ENCODE measurements at places on chromosomes 13 and 19. TPM values are rescaled to one million over a fixed set of nuclear protein-coding genes. Genes with fewer than 3 reads are reported as not detected.

GFY gene
- not detected for total RNA-seq

KCNRG gene
- total RNA-seq: not detected

PTPRS gene
- 66.6 TPM for total RNA-seq

PTPRH gene
- 2.0 TPM for total RNA-seq

GRCh38 chr19:13619203-13619632, 112.9 kb upstream of the CACNA1A start:
- H3K27ac ChIP-seq: no peak overlapping the region
- no peak overlapping the region for H3K4me3 ChIP-seq
- no peaks in the 10 kb centered on the region for H3K36me3 ChIP-seq
- H3K27me3 ChIP-seq: peaks cover 4% of the 10 kb centered on the region

GRCh38 chr19:4051175-4052101, 15.3 kb downstream of the ZBTB7A start:
- H3K27ac ChIP-seq: no peak overlapping the region
- no peaks in the 10 kb centered on the region for H3K27me3 ChIP-seq
- DNase-seq: peak; percentile 44
- H3K36me3 ChIP-seq: peaks cover 71% of the 10 kb centered on the region
- H3K4me3 ChIP-seq: no peak overlapping the region

DNA sequence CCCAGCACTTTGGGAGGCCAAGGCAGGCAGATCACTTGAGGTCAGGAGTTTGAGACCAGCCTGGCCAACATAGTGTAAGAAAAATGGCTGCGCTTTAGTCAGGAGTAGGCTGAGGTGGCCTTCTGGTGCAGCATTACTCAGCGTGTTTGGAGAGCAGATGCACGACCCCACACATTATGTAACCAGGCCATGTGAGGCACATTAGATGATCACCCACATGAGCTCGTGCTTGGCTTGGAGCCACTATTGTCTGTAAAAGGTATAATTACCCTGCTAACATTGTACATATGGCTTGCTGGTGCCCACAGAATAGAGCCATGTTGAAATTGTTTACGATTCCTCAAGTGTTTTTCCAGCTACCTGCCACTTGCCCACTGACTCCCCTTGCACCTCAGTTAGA, 24.0 kb upstream of the SCEL start:
- DNase-seq: no peak
- H3K27ac ChIP-seq: no peak overlapping the region
- no peaks in the 10 kb centered on the region for H3K27me3 ChIP-seq

- H3K4me3 ChIP-seq: no peak overlapping the region
- no peak for DNase-seq
- H3K27me3 ChIP-seq: peaks cover 7% of the 10 kb centered on the region
Observed at GRCh38 chr19:35223862-35224505, 4.6 kb downstream of the FAM187B start.

GRCh38 chr13:106570299-106570852, 2.4 kb upstream of the ARGLU1 start:
- H3K4me3 ChIP-seq: no peak overlapping the region
- no peaks in the 10 kb centered on the region for H3K27me3 ChIP-seq
- H3K36me3 ChIP-seq: peaks cover 19% of the 10 kb centered on the region
- peaks cover 17% of the 10 kb centered on the region for H3K4me1 ChIP-seq
- DNase-seq: no peak
- H3K27ac ChIP-seq: no peak overlapping the region

DNA sequence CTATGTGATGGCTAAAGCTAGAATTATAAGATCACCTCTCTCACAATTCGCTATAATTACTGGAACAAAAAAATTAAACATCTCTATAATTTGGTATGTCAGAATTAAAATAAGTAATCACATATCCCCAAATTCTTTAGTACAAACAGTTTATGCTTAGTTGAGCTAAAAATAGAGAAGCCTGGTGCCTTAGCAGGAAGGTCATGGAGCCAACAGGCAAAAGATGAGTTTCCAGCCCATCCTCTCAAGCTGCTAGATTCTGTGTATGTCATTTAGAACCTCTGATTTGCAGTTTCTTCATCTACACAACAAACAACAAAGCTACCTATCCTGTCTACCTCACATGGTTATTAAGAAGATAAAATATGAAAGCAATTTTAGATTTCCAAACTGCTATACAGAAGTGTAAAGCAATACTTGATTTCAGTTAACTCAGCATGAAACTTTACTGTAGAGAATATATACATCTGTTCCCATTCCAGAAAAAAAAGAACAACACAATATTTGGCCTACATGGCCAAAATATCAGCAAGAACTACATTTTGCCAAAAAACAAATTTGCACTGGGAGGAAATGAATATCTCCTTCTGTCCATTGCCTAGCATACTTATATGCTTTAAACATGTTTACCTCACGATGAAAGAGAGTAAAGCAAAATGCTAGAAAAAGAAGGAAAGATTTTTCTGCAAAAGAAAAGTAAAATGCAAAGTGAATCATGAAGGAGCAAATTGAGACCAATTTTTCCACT, 294.0 kb upstream of the MIR17HG start:
- H3K27me3 ChIP-seq: no peaks in the 10 kb centered on the region
- DNase-seq: no peak
- no peak overlapping the region for H3K27ac ChIP-seq
- no peaks in the 10 kb centered on the region for H3K36me3 ChIP-seq
- H3K4me3 ChIP-seq: no peak overlapping the region

DNA sequence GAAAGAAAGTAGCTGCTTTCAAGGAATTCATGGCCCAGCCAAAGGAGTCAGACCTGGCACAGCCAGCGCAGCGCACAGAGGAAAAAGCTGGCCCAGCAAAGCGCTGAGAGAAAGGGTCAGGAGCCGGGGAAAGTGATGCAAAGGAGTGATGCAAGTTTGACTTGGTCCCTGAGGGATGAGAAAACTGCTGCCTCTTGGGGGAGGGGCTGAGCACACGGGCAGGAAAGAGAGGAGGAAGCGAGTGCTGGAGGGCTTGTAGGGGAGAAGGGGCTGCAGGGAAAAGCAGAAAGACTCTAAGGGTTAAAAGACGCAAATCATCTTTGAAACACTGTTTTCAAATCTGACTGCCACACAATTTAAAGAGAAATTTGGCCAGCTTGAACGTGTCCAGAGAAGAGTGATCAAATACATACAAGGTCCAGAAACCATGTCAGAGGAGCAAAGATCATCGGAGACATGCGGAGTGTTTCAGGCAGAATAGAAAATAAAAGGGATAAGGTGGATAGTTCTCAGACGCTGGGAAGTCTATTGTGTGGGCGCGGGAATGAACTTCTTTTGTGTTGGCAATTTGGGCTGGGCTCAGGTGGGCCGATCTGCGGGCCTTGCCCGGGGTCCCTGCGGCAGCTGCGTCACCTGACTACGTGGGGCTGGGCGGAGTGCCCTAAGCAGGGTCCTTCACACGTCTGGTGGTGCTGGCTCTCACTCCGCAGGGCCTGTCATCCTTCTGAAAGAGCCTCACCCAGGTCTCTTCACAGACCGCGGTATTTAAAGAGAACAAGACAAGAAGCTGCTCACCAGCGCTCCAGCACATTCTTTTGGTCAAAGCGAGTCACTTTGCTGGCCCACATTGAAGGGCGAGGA, 18.1 kb downstream of the N4BP2L1 start:
- H3K27ac ChIP-seq: no peak overlapping the region
- no peak overlapping the region for H3K4me3 ChIP-seq
- H3K36me3 ChIP-seq: no peaks in the 10 kb centered on the region
- peaks cover 12% of the 10 kb centered on the region for H3K4me1 ChIP-seq

- no peak overlapping the region for H3K27ac ChIP-seq
- no peaks in the 10 kb centered on the region for H3K36me3 ChIP-seq
- DNase-seq: no peak
Observed at GRCh38 chr19:22519152-22519551, 97.0 kb upstream of the ZNF98 start.

DNA sequence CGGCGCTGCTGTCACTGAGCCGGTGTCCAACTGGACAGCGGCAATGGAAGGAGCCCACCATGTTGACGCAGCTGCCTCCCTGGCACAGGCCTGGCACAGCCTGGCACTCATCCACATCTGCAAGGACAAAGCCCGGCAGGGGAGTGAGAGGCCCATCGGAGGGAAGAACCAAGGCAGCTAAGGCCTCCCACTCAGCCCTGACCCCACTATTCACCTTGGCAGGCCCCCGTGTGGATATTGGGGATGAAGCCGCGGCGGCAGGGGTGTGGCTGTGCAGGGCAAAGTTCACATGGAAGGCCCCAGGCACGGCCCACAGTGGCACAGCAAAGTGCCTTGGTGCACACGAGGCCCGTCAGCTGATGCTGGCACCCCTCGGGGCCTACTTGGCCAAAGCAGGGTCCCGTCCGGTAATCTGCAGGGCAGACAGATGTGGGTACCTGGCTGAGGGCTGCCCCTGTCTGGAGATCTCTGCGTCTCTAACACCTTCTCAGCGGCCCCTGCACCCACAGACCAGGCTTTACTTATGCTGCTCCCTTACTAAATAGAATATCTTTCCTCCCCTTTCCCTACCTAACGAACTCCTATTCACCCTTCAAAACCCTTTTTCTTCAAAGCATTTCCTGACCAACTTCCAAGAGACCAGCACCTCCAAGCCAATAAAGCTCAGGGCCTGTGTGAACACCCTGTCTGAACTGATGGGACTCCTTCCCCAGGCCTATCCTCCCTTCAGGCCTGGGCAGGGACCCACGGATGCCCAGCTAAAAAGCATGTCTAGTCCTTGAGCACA, 7.5 kb downstream of the FBN3 start:
- H3K4me1 ChIP-seq: no peaks in the 10 kb centered on the region
- no peak overlapping the region for H3K4me3 ChIP-seq
- no peaks in the 10 kb centered on the region for H3K36me3 ChIP-seq
- H3K27ac ChIP-seq: no peak overlapping the region
- no peak for DNase-seq

GRCh38 chr13:113968463-113969310, 5.2 kb downstream of the C13orf46 start:
- peaks cover 19% of the 10 kb centered on the region for H3K36me3 ChIP-seq
- H3K27ac ChIP-seq: no peak overlapping the region
- no peak for DNase-seq
- no peak overlapping the region for H3K4me3 ChIP-seq
- no peaks in the 10 kb centered on the region for H3K27me3 ChIP-seq

GRCh38 chr13:97249796-97250495, 27.8 kb downstream of the MBNL2 start:
- H3K27ac ChIP-seq: peak overlapping the region; percentile 26
- no peak overlapping the region for H3K4me3 ChIP-seq
- DNase-seq: no peak
- no peaks in the 10 kb centered on the region for H3K27me3 ChIP-seq

- peaks cover 40% of the 10 kb centered on the region for H3K36me3 ChIP-seq
- H3K27me3 ChIP-seq: no peaks in the 10 kb centered on the region
- DNase-seq: no peak
- no peak overlapping the region for H3K27ac ChIP-seq
Observed at GRCh38 chr19:18541992-18542940, 1.1 kb downstream of the FKBP8 start.

DNA sequence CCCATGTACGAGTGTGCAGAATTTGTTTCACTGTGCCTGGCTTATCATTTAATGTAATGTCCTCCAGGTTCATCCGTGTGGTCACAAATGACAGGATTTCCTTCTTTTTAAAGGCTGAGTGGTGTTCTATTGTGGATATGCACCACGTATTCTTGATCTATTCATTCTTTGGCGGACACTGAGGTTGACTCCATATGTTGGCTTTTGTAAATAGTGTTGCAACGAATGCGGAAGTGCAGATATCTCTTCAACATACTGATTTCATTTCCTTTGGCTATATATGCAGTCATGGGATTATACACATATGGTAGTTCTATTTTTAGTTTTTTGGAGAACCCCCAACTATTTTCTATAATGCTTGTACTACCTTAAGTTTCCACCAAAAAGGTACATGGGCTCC, 13.0 kb downstream of the OR7A5 start:
- H3K27ac ChIP-seq: no peak overlapping the region
- no peak overlapping the region for H3K4me3 ChIP-seq
- no peaks in the 10 kb centered on the region for H3K36me3 ChIP-seq
- DNase-seq: no peak
- H3K4me1 ChIP-seq: no peaks in the 10 kb centered on the region

GRCh38 chr13:73891805-73892204, 242.4 kb downstream of the KLF12 start:
- no peaks in the 10 kb centered on the region for H3K27me3 ChIP-seq
- H3K4me1 ChIP-seq: no peaks in the 10 kb centered on the region
- no peak for DNase-seq
- H3K27ac ChIP-seq: no peak overlapping the region

DNA sequence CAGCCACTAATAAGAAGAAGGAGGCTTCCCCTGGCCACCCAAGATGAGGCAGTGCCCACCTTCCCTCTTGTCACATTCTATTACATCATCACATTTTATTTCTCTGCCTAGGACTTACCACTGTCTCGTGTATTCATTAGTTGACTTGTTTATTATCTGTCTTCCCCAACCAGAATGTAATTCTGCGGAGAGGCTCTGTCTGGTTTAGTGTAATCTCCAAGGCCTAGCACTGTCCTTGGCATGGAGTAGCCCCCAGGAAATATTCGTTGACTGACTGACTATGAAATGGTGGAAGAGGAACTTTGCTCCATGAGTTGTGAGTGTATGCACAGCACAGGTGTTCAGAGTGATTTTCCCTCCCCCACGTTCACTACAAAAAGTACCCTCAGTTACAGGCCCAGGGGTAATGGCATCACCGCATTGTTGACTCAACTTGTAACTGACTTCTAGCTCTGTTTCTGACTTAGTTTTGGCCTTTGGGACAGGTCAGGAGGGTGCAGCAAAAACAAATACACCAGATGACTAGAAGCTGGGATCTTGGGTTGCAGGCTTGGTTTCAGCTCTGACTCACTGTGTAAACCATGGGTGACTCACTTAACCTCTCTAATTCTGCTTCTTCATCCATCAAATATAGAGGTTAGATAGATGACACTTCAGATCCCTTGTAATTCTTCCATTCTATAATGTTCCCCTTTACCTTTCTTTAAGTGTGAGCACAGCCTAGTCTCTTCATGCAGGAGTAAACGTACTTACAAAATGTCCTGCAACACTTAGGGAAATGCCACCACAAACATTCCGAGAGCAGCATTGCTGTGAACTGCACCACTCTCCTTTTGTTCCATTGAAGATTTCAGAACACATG, 229.7 kb downstream of the KCNRG start:
- H3K4me1 ChIP-seq: peaks cover 28% of the 10 kb centered on the region
- DNase-seq: peak; percentile 74
- H3K27ac ChIP-seq: peak overlapping the region; percentile 50
- no peaks in the 10 kb centered on the region for H3K27me3 ChIP-seq
- no peaks in the 10 kb centered on the region for H3K36me3 ChIP-seq

GRCh38 chr13:98506322-98506721, 70.6 kb downstream of the STK24 start:
- H3K27me3 ChIP-seq: no peaks in the 10 kb centered on the region
- peak; percentile 32 for DNase-seq
- H3K4me3 ChIP-seq: no peak overlapping the region
- peaks cover 52% of the 10 kb centered on the region for H3K4me1 ChIP-seq
- no peak overlapping the region for H3K27ac ChIP-seq
- H3K36me3 ChIP-seq: peaks cover 17% of the 10 kb centered on the region

- no peaks in the 10 kb centered on the region for H3K27me3 ChIP-seq
- no peak for DNase-seq
- H3K27ac ChIP-seq: no peak overlapping the region
- H3K4me1 ChIP-seq: no peaks in the 10 kb centered on the region
- no peaks in the 10 kb centered on the region for H3K36me3 ChIP-seq
- H3K4me3 ChIP-seq: no peak overlapping the region
Observed at GRCh38 chr13:103039183-103039582, 27.0 kb downstream of the SLC10A2 start.
